ENCODE measurements at places on chromosomes 6 and 20.

DNA sequence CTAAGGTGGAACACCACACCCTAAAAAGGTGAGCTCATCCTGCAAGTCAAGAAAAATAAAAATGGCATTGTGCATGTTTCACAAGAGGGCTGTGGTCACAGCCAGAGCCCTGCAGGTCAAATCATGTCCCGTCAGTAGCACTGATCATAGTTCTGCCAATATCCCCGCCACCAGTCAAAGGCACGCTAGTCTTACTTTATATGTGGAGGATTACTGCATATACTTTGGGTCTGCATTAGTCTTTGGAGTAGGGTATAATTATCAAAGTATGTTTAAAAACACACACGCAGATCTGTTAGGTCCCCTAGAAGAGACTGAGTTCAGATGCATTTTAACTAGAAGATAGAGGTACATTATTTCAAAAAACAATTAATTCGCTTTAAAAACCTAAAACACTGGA, 1.8 kb downstream of the PERP start:
- DNase-seq: no peak

DNA sequence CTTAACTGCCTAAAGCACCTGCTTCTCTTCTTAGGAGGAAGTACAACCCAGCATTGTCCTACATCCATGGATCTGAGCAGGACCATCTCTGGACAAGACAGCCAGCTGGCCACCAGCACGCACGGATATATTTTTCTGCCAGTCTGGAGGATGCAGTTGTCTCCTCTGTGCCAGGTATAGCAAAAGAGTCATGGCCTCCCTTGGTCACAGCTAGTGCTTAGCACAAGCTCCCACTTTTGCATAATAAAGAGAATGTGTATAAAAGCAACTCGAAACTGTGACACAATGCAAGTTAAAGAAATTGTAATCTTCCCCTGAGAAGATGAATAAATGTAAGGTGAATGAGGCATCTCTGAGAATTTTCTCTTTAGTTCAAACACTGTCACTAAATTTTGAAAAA, 267.8 kb upstream of the MANEA start:
- no peak for DNase-seq

DNA sequence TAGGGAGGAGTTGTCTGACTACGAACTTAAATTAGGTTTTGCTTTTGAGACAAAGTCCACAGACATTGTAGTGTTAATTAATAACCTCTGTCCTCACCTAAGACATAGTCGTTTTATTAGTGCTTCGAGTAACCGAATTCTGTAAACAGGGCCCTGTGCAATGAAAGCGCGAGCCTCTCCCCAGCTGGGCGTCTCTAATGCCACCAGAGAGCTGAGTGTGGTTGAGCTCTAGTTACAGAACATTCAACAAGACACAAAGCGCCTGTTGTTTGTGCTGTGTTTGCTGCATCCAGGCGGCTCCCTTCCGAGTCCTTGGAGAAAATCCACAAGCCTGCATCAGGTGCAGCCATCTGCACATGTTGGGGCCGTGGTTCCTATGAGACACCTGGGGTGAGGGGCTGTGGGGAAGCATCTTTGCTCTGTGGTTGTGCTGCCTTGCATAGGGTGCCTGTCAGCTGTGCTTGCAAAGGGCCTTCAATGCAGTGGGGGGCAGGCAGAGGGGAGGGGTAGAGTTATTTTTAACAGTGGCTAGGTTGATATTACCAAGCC, 63.9 kb downstream of the CD164 start:
- no peak for DNase-seq

- no peak for DNase-seq
Observed at GRCh38 chr6:115583290-115583689, 477.4 kb downstream of the FRK start.

- no peak for DNase-seq
Observed at GRCh38 chr6:20175810-20176410, 36.4 kb downstream of the MBOAT1 start.

DNA sequence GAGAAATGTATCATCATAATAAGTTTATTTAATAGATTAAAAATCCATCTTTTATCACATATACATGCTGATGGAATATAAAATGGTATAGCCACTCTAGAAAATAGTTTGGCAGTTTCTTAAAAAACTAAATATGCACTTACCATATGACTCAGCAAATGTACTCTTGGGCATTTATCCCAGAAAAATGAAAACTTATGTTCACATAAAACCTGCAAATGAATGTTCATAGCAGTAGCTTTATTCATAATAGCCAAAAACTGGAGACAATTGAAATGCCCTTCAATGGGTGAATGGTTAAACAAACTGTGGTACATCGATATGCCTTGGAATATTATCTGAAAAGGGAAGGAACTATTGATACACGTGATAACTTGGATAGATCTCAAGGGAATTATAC, 6.4 kb upstream of the NCOA7 start:
- DNase-seq: no peak

DNA sequence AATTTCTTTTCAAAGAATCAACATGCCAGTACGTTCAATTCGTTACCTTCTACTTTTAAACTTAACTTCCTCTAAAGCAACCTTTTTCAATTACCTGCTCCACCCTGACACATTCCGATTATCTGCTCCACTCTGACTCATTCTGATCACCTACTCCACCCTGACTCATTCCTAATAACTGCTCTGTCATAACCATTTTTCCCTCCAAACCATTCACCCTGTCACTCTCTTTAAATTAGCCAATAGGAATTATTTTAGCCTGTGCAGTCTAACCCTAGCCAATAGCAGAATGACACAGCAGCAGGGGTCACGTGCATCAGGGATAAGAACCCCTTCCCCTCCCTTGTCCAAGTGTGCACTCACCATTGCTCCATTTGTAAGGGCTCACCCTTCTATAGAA, 557.4 kb upstream of the EYS start:
- DNase-seq: no peak

GRCh38 chr6:38273325-38273724, 366.4 kb downstream of the BTBD9 start:
- no peak for DNase-seq

DNA sequence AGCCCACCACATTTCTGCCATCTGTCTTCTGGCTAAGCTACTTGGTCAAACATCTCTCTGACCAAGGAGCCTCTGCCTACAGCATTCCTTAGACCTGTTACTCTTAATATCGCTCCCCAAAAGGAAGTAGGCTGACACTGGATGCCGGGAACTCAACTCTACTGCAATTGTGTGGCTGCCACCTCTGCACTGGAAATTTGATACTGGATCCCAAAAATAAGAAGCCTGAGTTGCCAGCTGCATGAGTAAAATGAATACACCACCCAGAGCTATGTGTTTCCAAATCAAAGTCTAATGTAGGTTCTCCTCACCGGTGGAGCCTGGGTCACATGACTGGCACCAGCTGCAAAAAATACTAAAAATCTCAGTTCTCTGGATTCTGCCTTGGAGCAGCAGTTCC, 36.9 kb downstream of the UNC5CL start:
- no peak for DNase-seq

DNA sequence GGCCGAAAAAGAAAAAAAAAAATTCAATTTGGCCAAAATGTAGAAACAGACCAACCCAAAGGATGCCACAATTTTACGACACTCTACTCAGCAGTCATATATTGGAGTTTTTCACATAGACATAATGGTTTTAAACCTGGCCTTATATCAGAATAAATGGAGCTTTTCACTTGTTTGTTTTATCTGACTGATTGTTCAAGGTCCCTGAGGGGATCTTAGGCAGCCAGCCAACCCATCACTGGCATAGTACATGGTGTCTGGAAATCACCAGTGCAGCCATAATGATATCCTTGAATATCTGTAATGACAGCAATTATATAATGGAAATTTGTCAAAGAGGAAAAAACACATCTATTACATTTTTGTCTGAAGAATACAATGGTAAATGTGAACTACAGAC, 96.9 kb downstream of the PRSS35 start:
- DNase-seq: no peak

GRCh38 chr6:72711731-72712130, 89.9 kb downstream of the KCNQ5 start:
- DNase-seq: no peak

- no peak for DNase-seq
Observed at GRCh38 chr20:38441916-38442315, 6.8 kb upstream of the SNHG17 start.

- no peak for DNase-seq
Observed at GRCh38 chr6:68196645-68197044, 438.4 kb upstream of the ADGRB3 start.

- no peak for DNase-seq
Observed at GRCh38 chr6:67129780-67130179, 1422.8 kb upstream of the EYS start.

DNA sequence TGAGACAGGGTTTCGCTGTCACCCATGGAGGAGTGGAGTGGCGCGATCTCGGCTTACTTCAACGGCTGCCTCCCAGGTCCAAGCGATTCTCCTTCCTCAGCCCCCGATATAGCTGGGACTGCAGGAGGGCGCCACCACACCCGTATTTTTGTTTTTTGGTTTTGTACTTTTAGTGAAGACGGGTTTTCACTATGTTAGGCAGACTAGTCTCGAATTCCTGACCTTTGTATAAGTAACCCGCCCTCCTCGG, 115.4 kb upstream of the BTN3A2 start:
- DNase-seq: no peak

GRCh38 chr6:138004430-138005287, 102.6 kb downstream of the PERP start:
- no peak for DNase-seq

- no peak for DNase-seq
Observed at GRCh38 chr6:105099371-105099770, 80.4 kb downstream of the POPDC3 start.

- DNase-seq: no peak
Observed at GRCh38 chr6:14440940-14441781, 323.6 kb downstream of the CD83 start.
